ENCODE measurements at places on chromosomes 13 and 19. TPM values are rescaled to one million over a fixed set of nuclear protein-coding genes. Genes with fewer than 3 reads are reported as not detected.

DNA sequence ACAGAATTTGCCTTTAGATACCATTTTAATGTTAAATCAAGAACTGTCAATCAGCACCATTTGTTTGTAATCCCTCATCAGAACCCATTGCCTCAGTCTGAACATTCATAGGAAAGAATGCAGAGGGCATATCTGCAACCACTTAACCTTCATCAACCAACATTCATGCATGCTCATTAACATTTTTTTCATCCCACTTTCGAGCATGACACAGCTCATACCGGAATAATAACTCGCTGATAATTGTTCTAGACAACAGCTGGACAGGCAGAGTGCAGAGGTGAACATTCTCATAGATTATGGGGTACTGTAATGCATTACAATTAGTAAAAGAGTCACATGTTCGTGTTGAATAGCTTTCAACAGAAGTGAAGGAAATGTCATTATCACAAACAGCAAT lies 216.8 kb downstream of the DIAPH3 start:
- DNase-seq: no peak

RFPL4A gene
- polyA plus RNA-seq: 0.22 TPM

DNA sequence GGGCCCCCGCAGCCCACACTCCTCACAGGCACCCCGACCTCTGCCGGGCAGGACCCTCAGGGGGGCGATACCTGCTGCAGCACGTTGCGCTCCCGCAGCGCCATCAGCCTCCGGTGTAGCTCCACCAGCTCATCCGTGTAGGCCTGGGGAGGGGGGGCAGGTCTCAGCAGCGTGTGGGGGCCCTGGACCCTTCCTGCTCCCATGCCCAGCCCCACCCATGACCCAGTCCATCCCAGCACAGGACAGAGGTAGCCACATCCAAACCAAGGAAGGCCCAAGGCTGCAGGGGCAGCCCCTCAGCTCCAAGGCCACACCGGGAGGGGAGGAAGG lies 66.5 kb downstream of the MLLT1 start:
- DNase-seq: no peak

LILRA2 gene
- 0.58 TPM for polyA plus RNA-seq

- no peak for DNase-seq
Observed at GRCh38 chr19:14674764-14675163, at the start of gene ADGRE3. Gene ADGRE3, minus strand, starts transcription at chr19:14674844. Its CDS starts 74 bp downstream, at chr19:14674770.

GRCh38 chr13:42377640-42378382 lies 105.9 kb downstream of the AKAP11 start:
- DNase-seq: no peak

Measured in renal pelvis (tissue), 12 donors.